Activated CD4-positive, alpha-beta T cell treated with anti-CD3 and anti-CD28 coated beads, Interleukin-2, amount 10 ng/mL, durations not matched to agents 7 days and 5 days (primary cell): ENCODE measurements at places on chromosomes 11 and 22. TPM values are rescaled to one million over a fixed set of nuclear protein-coding genes. Genes with fewer than 3 reads are reported as not detected.
A peak's percentile ranks its signal among the peaks of the same experiment; 100 is the strongest.

- no peak for DNase-seq
- no peaks in the 10 kb centered on the region for H3K4me1 ChIP-seq
- H3K27me3 ChIP-seq = no peaks in the 10 kb centered on the region
- H3K4me3 ChIP-seq = no peak overlapping the region
Measured at GRCh38 chr11:19176629-19177186, 25.1 kb downstream of the CSRP3 start.

VPREB1 gene
- total RNA-seq = not detected

GRCh38 chr11:9251311-9251710 is 13.8 kb downstream of the DENND5A start:
- H3K4me3 ChIP-seq = peak overlapping the region; percentile 37
- peaks cover 77% of the 10 kb centered on the region for H3K4me1 ChIP-seq
- peak overlapping the region; percentile 87 for H3K27ac ChIP-seq
- H3K36me3 ChIP-seq = peaks cover 41% of the 10 kb centered on the region
- no peak for DNase-seq

DNA sequence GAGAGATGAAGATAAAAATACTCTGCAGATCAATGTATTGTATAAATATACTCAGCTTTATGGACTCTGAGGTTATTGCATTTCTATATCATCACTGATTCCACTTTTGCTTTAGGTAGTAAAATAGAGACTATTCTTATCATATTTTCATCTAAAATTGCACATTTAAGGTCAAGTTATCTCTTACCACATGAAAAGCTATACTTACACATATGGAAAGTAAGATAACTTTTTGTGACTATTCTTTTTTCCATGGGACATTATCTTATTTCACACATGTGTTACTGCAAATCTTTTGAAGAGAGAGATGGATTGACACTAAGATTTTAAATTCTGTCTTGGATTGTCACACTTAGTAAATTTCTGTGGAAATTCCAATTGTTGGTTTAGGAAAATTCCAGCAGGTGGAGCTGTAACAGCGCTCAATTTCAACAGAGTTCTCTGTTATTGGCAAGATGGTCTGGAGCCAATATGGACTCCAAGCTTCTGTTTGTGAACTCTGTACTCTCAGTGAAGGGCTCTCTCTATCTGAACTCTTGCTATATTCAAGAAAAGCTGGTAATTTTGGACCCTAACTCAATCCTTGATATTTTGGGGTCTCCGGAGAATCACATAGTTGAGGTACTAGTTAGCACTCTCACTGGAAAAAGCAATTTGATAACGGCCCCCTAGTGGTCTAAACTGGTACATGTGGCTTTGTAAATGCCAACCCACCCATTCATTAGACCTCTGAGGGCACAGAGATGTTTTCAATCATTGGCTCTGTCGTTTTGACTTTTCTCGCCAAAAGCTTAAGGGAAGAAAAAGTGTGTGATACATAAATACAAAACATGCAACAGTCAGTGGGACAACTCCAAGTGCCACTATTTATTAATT is 429.7 kb downstream of the ETS1 start:
- peaks cover 10% of the 10 kb centered on the region for H3K4me1 ChIP-seq
- peak; percentile 74 for DNase-seq
- H3K27me3 ChIP-seq = peaks cover 20% of the 10 kb centered on the region
- peak overlapping the region; percentile 50 for H3K4me3 ChIP-seq
- H3K36me3 ChIP-seq = no peaks in the 10 kb centered on the region

DNA sequence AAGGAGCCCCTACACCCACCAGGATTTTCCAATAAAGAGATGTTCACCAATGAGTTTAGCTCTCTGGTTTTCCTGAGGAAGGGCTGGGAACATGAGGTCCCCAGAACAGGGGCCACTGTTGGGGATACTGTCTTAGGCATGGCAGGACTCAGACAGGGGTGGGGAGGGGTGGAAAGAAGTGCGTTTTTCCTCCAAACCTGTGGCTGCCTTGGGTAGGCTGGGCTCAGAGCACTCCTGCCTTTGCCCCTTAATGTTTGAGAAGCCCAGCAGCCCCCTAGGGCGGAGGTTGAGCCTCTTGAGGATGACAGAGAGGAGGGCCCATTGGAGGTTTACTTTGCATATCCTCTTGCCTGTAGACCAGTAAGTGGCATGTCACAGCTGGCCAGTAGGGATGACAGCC is 10.6 kb downstream of the MTFP1 start:
- peak overlapping the region; percentile 96 for H3K27ac ChIP-seq
- peaks cover 25% of the 10 kb centered on the region for H3K4me1 ChIP-seq
- peaks cover 13% of the 10 kb centered on the region for H3K27me3 ChIP-seq
- H3K4me3 ChIP-seq = peak overlapping the region; percentile 69
- DNase-seq = no peak
- H3K36me3 ChIP-seq = peaks cover 15% of the 10 kb centered on the region

DNA sequence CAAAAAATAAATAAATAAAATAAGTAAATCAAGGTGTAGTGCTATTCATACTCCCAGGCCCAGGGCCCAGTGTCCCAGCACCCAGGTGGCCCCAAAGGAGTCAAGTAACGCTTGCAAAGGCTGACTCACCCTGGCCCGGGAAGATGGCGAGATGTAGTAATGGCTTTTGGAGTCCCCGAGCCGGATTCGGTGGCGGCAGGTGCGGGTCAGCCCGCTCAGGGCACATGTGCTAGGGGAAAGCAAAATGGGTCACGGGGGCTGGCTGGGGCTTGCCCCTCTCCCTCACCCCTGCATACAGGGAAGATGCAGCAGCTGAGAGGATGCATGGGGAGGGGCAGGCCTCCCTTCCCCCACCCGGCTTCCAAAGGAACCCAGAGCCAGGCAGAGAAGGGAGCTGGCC is 11.0 kb upstream of the FADS3 start:
- H3K27me3 ChIP-seq = no peaks in the 10 kb centered on the region
- no peak for DNase-seq
- H3K36me3 ChIP-seq = no peaks in the 10 kb centered on the region

- peaks cover 5% of the 10 kb centered on the region for H3K4me1 ChIP-seq
- no peak for DNase-seq
- H3K36me3 ChIP-seq = no peaks in the 10 kb centered on the region
- no peak overlapping the region for H3K27ac ChIP-seq
- no peak overlapping the region for H3K4me3 ChIP-seq
Measured at GRCh38 chr11:223884-224283, 12.3 kb downstream of the SIRT3 start.
